ENCODE measurements at places on chromosomes 7 and 10. TPM values are rescaled to one million over a fixed set of nuclear protein-coding genes. Genes with fewer than 3 reads are reported as not detected.

The ZNF365 gene
- 3.4 TPM for total RNA-seq

The GHRHR gene
- not detected for total RNA-seq

The OR2A1 gene
- not detected for total RNA-seq

The SLC13A1 gene
- not detected for total RNA-seq

The UNC5B gene
- total RNA-seq: not detected

The FRMD4A gene
- total RNA-seq: 2.7 TPM

The DNA2 gene
- 4.1 TPM for total RNA-seq

The FAM237B gene
- not detected for total RNA-seq
